PC-9 (cell line): ENCODE measurements at places on chromosomes 13 and 19.
A peak's percentile ranks its signal among the peaks of the same experiment; 100 is the strongest.

- DNase-seq = no peak
These were observed 96.1 kb downstream of the WTIP start for GRCh38 chr19:34577531-34578101.

- DNase-seq = no peak
These were observed 17.6 kb downstream of the SPINT2 start for GRCh38 chr19:38281811-38282566.

DNA sequence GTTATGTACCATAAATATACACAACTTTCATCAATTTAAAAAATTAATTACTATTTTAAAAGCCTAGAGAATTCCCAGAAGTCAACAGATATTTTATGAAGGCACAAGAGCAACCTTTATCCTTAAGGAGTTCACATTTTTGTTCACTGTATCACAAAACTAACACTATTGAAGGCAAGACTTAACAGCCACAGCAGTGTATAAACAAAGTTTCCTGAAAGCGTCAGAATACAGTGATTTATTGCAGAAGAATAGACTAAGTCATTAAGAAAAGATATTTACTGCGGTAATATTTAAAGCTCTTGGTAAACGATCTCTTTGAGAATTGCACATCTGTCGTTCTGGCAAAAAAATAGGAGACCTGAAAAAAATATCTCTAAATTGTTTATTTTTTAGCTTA lies 419.3 kb upstream of the NBEA start:
- no peak for DNase-seq

DNA sequence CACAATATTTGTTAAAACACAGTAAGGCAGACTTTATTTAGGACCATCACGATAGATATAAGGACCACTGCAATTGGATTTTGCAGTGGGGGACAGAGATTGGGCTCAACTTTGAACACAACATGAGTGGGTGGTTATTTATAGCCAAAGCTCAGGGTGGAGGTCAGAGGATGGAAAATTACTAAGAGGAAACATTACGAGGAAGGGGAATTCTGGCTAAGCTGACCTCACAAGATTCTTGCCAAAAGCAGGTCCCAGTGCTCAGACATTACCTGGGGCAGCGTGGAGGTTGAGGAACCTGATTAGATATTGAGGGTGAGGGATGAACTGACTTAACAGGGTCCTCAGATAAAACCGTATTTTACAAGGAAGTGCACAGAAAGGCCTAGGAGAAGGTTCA lies 88.9 kb upstream of the NBEA start:
- peak; percentile 54 for DNase-seq

GRCh38 chr13:76293751-76294150 lies 592.5 kb downstream of the KCTD12 start:
- no peak for DNase-seq
